Urinary bladder (tissue), 4 donors: ENCODE measurements at places on chromosomes 16 and 17. TPM values are rescaled to one million over a fixed set of nuclear protein-coding genes. Genes with fewer than 3 reads are reported as not detected.

CYGB gene
- polyA plus RNA-seq = 68.7 TPM

GRCh38 chr16:55981557-55981956 lies 106.4 kb upstream of the CES5A start:
- DNase-seq = no peak

DNA sequence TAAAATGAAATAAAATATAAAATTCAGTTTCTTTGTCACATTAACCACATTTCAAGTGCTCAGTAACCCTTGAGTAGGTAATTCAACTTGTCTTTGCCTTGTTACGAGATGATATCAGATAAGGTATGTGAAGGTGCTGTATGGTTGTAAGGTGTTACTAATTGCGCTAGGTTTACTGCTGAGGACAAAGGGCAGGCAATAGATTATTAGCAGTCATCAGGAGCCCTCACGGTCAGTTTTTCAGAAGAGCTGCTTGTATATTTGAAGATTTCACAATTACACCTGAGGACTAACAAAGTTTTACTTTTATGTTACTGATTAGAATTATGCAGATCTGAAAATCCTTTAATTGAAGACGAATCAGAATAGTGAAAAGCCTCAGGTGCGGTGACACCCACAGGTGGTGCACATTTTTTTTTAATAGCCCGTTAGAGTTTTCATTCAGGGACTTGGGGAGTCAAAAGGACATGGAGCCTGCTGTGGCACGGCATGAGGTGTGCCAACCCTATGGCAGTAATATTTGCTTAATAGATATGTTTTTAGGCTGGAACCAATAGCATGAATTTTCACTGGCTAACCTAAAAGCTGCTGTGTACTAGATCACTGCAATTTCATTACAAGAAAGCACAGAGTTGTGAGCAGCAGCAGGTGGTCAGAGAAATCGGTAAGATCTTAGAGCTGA lies 16.4 kb downstream of the NDEL1 start:
- DNase-seq = no peak

DNA sequence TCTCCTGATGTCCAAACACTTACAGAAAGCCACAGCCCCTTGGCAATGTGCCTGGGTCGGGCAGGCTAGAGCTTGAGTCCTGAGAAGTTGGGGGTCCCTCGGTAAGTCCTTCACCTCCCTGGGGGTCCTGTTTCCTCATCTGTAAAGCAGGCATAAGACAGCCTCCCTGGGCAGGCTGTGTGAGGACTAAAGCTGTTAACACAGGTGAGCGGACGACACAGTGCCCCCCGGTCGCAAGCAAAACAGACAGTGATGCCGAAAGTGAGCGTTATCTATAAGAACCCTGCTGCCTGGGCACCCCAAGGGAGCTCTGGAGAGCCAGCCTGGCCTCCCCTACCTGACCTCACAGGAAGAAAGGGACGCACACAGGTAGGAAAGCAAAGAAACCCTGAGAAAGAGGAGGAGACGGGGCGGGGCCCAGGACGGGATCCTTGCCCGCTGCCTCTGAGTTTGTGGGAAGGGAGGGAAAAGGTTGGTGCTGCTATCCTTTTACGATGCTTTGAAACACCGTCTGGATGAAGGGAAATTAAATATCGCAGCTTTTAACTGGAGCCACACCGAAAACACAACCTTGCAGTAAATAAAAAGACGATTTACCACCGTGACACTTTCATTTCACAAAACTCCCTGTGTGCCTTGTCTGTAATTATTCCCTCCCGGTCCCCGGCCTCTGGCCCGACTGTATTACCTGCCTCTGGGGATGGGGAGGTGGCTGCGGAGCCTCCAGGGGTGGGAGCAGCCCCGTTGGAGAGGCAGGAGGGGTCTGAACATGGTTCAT lies 67.1 kb downstream of the ENGASE start:
- DNase-seq = no peak

- no peak for DNase-seq
Observed at GRCh38 chr16:67277999-67278772, 1.1 kb upstream of the PLEKHG4 start.

- no peak for DNase-seq
Observed at GRCh38 chr16:12236589-12236988, 260.1 kb downstream of the SNX29 start.

DNA sequence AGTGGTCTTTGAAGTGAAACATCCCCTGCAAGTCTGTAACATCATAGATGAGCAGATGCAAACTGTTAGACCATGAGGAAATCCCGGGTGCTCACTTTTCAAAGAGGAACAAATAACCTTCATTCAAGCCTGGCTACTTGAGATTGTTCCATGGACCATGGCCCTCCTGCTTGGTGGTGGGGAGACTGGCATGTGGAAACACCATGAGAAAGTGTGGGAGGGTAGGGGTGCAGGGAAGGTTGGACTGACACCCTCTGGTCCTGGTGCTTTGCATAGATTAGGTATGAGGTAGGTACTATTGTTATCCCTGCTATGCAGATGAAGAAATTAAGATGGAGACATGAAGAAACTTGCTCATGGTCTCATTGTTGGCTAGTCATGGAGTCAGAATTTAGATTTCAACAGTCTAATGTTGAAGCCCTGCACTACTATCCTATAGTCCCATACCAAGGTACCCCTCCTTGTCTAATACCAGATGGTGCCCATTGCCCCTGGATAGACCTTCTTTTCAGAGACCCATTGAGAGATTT lies 59.0 kb downstream of the SPACA3 start:
- no peak for DNase-seq

GRCh38 chr16:3876695-3877094 lies 3.8 kb downstream of the CREBBP start:
- no peak for DNase-seq

- DNase-seq = no peak
Observed at GRCh38 chr16:21652453-21652852, at the start of gene IGSF6. Gene IGSF6 (minus strand): TSS chr16:21652608. CDS start chr16:21652598, 10 bp downstream.

DNA sequence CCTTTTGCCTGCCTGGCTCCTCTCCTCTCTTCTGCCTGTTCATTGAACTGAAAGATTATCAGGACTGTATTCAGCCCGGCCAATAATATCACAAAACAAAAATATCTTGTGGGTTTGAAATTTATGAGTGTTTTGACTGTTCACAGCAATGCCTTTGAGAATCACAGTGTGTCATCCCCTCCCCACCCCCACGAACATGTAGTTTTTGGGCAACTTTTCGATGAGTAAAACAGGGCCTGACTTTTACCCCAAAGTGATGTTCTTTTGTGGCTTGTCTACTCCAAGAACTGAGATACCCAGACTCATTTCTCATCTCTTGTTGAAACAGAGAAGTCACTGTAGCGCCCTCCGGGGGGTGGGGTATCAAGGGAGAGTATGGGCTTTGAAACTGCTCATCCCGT lies 675.7 kb downstream of the WWOX start:
- DNase-seq = no peak
